OCI-LY7 (cell line): ENCODE measurements at places on chromosomes 16 and 17. TPM values are rescaled to one million over a fixed set of nuclear protein-coding genes. Genes with fewer than 3 reads are reported as not detected.

Gene ZFP1
- 23.0 and 23.9 TPM in 2 replicates for total RNA-seq

GRCh38 chr17:21170809-21171208 lies 43.2 kb downstream of the TMEM11 start:
- no peak for DNase-seq

GRCh38 chr16:13194766-13195165 lies 293.4 kb downstream of the SHISA9 start:
- DNase-seq, result no peak

GRCh38 chr16:1990351-1991134 lies 773 bp downstream of the SYNGR3 start:
- peak; percentile 58 for DNase-seq
